ENCODE measurements at places on chromosomes 6 and 20. TPM values are rescaled to one million over a fixed set of nuclear protein-coding genes. Genes with fewer than 3 reads are reported as not detected.
A peak's percentile ranks its signal among the peaks of the same experiment; 100 is the strongest.

DNA sequence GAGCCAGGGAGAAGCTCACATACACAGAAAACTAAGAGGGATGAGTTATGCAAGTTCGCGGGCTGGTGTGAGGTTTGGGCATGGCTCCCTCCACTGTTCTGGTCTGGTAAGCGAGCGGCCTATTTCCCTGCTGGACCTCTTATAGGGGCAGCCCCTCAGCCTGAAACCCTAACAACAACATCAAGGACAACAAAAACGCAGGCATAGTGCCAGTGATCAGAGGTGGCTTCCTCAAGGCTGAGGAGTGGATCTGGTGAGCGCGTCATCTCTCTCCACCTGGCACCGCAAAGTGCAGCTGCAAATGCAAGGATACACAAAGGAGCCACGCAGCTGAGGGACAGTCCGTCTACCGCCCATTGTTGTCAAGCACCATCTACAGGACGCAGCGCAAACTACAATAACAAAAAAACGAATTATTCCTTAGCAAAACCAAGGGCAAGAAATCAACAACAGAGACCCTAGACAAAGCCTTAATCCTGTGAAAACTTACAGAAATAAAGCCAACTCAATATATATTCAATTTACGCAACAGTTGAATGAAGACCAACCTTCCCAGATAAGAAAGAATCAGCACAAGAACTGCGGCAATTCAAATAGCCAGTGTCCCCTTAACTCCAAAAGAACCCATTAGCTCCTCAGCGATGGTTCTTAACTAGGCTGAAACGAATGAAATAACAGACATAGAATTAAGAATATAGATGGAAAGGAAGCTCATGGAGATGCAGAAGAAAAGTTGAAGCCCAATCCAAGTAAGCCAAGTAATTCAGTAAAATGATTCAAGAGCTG, 9.2 kb upstream of the DEFB110 start:
- H3K4me1 ChIP-seq, result peaks cover 4% of the 10 kb centered on the region
- H3K27ac ChIP-seq, result peak overlapping the region; percentile 93

GRCh38 chr6:33217246-33217645, 8.9 kb downstream of the RING1 start:
- H3K4me1 ChIP-seq, result peaks cover 3% of the 10 kb centered on the region
- H3K36me3 ChIP-seq, result no peaks in the 10 kb centered on the region
- DNase-seq, result no peak

DNA sequence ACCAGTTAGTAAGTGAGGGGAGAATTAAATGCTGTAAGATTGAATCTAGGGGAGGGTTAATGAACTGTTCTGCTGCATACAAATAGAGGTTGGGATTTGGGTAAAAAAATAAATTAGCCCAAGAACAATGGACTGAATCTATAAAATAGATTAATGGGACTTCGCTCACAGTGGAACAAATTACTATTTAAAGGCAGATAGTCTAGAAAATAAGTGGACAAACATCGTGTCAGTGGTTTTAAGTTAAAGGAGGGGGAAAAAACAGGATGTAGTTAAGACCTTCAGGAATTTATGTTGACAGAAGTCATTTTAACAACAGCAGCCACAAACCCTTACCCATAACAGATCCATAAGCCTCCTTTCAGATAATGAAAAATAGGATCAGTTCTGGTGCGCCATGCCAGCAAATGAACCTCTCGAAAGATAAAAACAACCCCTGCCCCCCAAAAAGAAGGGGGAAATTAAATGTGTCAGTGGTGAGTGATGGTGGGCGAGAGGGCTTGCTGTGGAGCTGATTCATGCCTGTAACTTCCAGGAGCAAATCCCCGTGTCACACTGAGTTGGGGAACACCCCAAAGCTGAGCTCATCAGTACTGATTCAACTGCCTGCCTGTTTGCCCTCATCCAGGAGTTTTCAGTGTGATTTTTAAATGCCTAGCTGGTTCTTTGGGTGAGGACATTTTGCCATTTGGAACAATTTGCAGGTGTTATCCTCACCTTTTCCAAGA, 86.8 kb downstream of the PPP1R14C start:
- H3K4me1 ChIP-seq, result peaks cover 2% of the 10 kb centered on the region
- H3K36me3 ChIP-seq, result no peaks in the 10 kb centered on the region
- no peak overlapping the region for H3K27ac ChIP-seq
- H3K27me3 ChIP-seq, result peaks cover 5% of the 10 kb centered on the region
- H3K4me3 ChIP-seq, result no peak overlapping the region
- no peak for DNase-seq

The ESR1 gene
- total RNA-seq, result not detected

DNA sequence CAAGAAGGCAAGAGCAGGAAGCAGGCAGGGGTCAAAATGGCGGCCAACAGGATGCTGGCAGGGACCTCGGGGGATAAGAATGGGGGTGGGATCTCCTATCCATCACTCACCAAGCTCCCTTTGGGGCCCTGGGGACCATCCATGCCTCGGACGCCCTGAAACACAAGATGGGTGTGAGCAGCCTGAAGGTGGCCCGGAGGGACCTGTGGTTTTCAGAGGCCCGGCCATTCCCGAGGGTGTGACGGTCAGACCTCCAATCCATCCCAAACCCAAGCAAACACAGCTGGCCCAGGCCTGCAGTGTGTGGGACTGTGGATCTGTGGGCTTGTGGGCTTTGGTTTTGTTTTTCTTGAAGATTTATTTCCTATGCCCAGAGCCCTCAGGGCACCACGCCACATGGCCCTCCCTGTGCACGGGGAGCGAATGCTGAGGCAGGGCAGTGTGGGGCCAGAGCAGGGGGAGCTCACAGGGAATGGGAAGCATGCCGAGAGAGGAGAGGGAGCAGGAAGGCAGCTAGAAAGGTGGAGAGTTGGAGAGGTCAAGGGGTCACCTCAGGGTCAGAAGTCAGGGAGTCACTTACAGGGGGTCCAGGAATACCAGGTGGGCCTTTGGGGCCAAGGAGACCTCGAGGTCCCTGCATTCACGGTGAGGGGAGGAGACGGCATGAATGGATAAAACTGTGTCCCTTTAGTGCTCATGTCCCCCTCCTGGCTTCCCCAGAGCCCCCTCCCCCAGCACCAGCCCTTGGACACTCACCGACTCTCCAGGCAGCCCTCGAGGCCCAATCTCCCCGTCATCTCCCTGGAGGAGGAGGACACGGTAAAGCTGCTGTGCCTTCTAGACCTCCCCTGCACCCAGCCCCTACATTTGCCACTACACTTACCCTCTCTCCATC, 14.5 kb downstream of the COL11A2 start:
- no peaks in the 10 kb centered on the region for H3K36me3 ChIP-seq
- no peak overlapping the region for H3K27ac ChIP-seq
- no peak overlapping the region for H3K4me3 ChIP-seq
- no peaks in the 10 kb centered on the region for H3K4me1 ChIP-seq

The WFDC5 gene
- total RNA-seq, result not detected

DNA sequence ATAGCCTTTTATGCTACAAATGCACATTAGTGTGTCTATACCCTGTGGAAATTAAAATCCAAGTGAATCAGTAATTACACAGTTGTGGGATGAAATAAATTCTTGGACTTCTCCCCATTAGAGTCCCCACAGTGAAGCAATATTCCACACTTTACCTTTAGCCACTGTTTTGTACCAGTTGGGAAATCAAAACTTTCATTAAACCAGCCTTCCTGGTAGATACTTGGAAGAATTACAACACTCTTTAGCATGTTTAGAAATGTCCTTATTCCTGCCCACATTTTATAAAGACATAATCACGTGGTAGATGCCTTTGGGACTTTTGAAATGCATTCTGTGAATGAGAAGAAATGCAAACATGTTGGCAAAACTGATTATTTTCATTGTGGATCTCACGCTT, 49.0 kb upstream of the ANKEF1 start:
- no peak overlapping the region for H3K4me3 ChIP-seq
- DNase-seq, result no peak
- H3K27me3 ChIP-seq, result no peaks in the 10 kb centered on the region
- H3K36me3 ChIP-seq, result no peaks in the 10 kb centered on the region
- H3K27ac ChIP-seq, result no peak overlapping the region
- no peaks in the 10 kb centered on the region for H3K4me1 ChIP-seq

Measured in glutamatergic neuron (in vitro differentiated cells).